NCI-H446 (cell line): ENCODE measurements at places on chromosomes 12 and 14.

DNA sequence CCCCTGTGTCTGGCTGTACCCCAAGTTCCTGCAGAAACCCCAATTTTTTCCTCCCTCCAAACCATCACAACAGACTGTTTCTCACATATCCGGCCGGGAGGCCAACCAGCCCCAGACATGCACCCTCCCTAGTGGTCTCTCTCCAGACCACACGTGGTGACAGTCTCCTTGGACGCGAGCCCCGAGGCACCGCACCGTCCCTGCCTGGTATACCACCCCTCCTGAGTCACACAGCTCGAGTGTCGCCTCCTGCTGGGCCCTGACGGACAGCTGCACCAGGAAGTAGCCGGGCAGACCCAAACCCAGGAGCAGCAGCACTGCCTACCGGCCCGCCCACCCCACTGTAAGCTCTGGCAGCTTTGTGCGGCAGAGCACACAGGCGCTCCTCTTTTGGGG lies 97.4 kb downstream of the RFLNA start:
- no peak for DNase-seq

DNA sequence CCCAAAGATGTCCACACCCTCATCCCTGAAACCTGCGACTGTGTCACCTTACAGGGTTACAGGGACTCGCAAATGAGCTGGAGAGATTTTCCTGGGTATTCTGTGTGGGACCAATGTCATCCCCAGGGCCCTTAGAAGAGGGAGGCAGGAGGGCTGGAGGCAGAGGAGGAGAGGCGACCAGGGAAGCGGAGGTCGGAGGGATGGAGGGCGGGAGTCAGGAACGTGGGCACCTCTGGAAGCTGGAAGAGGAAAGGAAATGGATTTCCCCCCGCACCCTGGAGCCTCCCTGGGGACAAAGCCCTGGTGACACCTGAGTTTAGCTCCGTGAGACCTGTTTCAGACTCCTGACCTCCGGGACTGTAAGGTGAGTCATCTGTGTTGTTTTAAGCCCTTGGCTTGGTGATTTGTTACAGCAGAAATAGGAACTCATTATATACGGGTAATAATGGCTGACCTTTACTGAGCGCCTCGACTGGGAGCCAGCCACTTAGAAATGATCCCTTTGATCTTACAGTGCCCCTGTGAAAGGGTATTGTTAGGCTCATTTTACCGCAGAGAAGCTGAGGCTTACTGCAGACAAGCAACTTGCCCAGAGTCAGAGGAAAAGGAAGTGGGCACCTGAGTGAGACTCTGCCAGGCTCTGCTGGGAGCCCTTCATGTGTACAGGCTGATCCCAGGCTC lies 29.3 kb upstream of the FZD10 start:
- DNase-seq: no peak

- DNase-seq: no peak
Observed at GRCh38 chr14:69084023-69084422, 68.9 kb downstream of the DCAF5 start.

- DNase-seq: no peak
Observed at GRCh38 chr12:122847921-122848421, 12.7 kb downstream of the HIP1R start.

DNA sequence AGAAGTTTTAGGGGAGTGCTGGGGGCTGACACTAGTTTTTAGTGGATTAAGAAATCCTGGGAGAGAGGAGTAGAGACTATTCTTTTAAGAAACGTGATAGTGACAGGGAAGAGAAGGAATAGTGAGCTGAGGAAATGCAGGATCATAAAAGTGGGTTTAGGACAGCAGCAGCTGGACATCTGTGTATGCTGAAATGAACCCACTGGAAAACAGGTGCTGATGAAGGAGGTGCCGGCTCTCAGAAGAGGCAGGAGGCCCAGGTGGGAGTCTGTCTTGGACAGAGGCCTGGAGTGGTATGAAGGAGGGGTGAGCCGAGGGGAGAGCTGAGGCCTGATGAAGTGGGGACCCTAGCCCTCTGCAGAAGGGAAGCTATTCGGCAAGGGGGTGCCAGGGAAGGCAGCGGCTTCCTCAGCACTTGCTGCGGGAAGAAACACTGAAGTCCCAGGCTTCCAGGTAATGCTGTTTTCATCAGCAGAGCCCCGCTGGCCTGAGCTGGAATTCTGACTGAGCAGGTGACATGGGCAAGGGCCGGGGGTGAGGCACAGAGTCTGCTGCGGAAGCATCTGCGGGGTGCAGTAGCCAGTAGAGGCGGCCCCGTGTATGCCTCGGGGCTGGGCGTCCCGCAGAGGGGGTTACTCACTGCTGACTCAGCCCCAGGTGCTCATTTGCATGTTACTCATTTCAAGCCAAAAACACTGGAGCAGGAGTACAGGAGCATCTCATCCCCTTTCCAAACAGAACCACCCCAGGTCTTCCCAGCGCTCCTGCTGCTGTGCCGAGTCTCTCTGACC lies 89.7 kb downstream of the TMCC3 start:
- DNase-seq: no peak

GRCh38 chr14:56027916-56028712 lies 90.1 kb upstream of the PELI2 start:
- no peak for DNase-seq

DNA sequence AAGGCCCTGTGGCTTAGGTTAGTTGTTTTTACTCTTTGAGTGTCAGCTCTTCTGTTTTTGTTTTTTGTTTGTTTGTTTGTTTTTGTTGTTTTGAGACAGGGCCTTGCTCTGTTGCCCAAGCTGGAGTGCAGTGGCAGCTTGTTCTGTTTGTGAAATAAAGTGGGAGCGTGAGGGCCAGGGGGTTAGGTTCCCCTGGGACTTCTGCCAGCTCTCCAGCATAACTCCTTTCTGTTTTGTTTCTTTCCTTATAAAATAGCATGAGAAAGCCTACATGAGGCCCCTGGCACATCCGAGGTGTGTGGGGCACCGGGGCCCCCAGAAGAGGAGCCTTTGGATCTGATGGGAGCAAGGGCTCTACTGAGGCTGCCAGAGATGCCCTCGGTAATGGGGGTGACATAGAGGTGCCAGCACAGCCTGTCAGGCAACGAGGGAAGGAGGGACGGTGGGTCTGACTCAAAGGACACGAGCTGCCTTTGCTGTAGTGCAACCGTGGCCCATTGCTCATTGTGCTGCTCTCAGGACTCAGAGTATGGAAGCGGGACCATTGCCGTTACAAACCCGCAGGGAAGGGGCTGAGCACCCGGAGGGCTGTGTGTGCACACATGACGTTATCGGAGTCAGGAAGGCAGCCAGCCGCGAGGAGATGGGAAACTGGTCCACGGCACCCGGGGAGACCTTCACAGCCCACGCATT lies 9.1 kb upstream of the SERPINA11 start:
- DNase-seq: no peak

DNA sequence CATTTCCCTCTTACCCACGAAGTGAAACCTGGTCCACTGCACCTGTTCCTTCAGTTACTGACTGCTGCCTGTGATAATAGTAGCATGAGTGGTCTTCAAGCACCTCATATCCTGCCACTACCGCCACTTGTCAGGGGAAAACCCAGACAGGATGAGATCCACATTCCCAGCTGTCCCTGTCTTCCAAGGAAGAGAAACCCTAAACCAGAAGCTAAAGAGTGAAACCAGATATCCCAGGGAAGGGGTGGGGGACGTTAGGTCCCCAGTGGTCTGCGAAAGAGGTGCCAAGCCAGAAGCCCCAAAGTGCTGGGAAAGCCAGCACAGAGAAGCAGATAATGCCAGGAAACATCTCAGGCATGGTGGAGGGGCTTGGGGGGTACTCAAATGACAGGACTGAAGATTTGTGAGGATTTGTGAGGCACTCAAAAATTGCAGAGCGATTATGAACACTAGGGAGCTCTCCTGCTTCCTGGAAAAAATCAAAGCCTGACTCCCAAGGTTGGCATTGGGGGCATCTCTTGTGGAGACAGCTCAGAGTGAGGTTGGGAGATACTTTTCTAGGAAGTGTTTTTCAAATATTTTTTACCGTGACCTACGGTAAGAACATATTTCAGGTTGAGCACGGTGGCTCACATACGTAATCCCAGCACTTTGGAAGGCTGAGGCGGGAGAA lies 77.9 kb downstream of the TMEM30B start:
- DNase-seq: no peak

DNA sequence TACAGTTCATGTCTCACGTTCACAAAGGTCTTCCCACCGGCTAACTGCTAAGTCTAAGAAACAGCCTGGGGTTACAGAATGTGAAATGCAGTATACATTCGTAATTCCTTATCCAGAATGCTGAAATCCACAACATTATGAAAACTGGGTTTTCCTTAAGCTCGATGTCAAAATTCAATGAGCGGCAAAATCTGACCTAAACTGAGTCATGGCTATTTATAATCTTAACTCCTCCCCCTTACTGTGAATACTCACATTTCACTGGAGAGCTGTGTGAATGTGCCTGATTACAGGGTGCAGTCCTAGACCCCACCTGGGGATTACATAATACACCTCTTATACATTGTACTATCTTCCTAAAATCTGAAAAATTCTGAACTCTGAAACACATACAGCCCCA lies 35.3 kb downstream of the STX2 start:
- DNase-seq: no peak

DNA sequence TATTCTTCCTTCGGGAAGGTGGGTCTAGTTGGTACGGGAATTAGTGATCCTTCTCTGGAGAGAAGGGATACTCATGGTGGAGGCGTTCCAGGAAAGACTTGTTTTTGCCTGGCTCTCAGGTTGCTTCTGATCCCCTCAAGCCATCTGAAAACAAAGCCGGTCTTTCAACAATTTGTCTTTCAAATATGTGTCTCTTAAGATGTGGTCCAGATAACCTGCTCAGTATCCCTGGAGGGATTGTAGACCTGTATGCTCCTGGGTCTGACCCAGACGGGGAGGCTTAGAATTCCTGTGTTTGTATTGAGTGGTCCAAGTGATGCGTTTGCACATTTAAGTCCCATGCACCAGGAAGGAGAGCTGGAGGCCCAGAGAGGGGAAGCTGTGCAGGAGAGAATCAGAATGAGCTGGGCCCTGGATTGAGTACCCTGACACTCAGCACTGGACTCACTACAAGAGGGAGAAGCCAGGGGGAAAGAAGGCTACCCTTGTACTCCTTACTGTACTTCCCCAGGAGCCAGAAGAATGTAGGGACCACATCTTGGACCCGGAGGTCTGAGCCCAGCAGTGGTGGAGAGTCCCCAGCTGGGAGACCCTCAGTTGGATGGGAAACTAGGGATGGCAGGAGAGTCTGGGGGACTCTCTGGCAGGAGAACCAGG lies 40.4 kb downstream of the ERH start:
- no peak for DNase-seq

- no peak for DNase-seq
Observed at GRCh38 chr12:93808169-93808899, 131.2 kb downstream of the CRADD start.

GRCh38 chr12:13203034-13203922 lies 6.8 kb downstream of the EMP1 start:
- no peak for DNase-seq

DNA sequence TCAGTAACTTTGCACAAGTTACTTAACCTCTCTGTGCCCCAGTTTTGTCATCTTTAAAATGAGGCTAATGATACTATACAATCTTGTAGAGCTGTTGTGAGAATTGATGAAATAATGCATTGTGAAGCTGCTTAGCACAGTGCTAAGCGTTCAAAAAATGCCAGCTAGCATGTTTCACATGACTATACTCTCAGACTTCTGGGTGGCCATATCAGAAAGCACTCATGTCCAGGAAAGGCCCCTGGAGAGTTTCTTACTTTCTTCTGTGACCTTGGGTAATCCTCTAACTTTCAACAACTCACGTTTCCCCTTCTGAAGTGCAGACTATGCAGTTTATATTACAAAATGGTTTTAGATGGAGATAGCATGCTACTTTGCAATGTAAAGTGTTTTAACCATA lies 68.1 kb downstream of the TPH2 start:
- DNase-seq: no peak

- no peak for DNase-seq
Observed at GRCh38 chr12:46386360-46386867, 13.8 kb upstream of the SLC38A2 start.

DNA sequence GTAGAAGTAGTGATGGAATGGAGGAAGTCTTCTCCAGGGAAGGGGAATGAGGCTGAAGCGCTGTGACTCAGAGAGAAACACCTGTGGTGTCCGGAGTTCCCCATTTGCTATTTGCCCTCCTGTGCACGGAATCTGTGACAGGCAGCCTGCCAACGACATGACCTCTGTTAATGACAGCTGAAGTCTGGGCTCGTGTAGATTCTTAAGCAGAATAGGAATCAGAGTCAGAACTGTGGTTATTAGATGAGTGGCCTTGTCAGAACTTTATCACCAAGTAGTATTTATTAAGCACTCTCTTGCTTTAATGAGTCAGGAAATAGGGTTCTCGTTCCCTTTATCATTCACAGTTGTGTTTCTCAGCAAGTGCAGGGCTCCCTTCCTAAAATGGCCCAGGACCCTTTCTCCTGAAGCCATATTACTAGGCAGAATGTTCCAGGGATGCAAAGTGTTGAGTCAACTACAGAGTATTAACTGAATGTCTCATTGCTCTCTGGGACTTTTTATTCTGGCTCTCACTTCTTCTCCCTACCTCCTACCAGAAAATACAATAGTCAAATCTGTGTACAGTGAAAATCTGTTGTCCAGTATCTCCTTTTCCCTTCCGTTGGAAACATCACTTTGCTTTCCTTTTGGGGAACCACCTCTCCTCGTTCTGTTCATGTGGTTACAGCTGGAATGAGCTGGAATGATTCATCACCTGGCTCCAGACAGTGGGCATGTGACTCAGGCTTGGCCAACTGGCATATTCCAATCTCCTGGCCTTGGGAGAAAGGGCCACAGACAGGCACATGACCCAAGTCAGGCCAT lies 77.8 kb upstream of the MAX start:
- DNase-seq: no peak

GRCh38 chr12:21773806-21774205 lies 700 bp downstream of the KCNJ8 start:
- no peak for DNase-seq

DNA sequence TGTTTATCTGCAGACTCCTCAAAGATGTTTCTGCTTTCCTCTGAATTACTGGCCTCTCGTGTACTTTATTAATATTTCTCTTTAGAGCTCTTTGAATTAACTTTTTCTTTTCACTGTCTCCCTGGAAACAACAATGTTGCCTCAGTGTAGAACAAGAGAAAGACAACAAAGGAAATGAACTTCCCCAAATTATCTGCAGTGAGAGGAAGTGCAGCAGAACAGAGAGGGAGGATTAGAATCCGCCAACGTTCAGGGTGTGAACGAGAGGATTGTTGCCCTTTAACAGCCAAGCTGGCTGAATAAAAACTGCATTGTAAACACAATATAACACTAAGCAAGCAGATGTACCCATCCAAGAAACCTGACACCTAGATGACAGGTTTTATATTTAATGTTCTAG lies 375.9 kb downstream of the GALC start:
- no peak for DNase-seq

- DNase-seq: no peak
Observed at GRCh38 chr12:18863769-18864500, 126.0 kb downstream of the CAPZA3 start.

GRCh38 chr12:118870551-118870950 lies 110.8 kb upstream of the SRRM4 start:
- no peak for DNase-seq
